NCI-H2029 treated with DMSO at 0.1 percent for 48 hours (cell line): ENCODE measurements at places on chromosomes 12 and 14.

DNA sequence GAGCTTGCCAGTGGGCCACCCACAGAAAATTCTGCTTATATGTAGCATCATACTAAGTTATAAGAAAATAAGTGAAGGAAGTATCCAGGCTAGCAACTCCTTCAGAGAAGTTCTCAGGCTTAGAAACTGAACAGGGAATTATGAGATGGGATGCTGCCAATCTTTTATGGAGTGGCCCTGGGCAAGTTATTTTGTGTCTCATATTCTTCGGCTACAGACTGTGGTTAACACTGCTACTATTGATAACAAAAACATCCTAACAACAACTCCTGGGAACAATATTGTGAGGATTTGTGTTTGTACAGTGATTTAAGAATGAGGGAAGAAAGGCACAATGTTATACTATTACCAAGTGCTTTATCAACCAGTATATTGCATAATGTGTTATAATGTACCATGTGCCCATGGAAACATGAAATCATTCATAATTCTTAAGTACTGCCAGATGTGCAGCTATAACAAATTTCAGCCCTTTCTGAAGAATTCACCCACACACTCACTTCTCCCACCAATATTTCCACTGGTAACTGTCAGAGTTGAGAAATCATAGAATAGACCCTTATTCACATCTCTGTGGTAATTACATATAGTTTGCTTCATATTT is 113.3 kb upstream of the SOX5 start:
- no peak for DNase-seq

GRCh38 chr12:68319988-68320623 is 12.1 kb downstream of the MDM1 start:
- no peak for DNase-seq

DNA sequence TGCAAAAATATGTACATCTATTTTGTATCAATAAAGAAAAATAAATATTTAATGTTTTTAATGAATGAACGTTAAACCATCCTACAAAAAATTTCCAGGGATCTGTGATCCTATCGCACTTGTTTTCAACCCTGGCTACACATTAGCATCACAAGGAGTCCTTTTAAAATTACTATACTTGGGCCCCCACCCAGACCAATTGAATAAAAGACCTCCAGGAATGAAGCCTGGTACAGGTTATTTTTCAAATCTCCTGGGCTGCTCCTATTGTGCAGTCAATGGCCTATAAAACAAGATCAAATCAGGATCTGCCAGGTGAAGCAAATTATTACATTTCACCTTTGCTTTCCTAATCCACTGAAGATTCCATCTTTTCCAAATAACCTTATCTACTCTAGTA is 33.4 kb upstream of the GXYLT1 start:
- no peak for DNase-seq

- DNase-seq, result no peak
These were observed 359.4 kb downstream of the TMEM121 start for GRCh38 chr14:105885561-105886320.

GRCh38 chr12:105862163-105862821 is 276.5 kb downstream of the NUAK1 start:
- DNase-seq, result no peak

GRCh38 chr12:15728118-15728598 is 61.0 kb downstream of the EPS8 start:
- no peak for DNase-seq

DNA sequence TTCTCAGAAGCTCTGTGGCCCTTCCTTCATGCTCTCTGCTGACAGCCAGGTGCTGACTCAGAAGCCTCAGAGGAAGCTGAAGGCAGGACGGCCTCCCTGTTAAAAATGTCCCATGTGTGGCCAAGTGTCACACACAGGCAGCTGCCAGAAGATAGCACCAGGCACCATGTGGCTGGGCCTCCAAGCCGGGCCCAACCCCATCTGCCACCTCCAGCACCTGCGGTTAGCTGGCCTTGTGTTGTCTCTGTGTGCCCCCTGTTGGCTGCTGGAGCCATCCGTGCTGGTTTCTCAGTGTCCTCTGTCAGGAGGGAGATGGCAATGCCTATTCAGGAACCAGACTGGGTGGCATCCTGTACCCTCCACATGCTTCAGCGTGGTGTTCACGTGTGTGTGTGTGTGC is 63.2 kb downstream of the TSPAN11 start:
- DNase-seq, result peak; percentile 14

DNA sequence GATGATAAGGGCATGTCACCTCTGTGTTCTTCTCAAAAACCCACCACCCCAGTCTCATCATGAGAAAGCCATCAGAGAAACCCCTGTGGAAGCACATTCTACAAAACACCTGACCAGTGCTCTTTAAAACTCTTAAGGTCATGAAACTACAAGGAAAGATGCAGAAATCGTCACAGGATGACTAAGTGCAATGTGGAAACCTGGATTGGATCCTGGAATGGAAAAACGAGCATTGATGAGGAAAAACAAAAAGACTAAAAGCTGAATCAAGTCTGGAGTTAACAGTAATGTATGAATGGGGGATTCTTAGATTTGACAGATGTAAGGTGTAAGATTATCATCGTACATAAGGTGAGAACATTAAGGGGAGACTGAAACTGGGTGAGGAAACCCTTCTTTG is 211.0 kb downstream of the TBX5 start:
- DNase-seq, result no peak

DNA sequence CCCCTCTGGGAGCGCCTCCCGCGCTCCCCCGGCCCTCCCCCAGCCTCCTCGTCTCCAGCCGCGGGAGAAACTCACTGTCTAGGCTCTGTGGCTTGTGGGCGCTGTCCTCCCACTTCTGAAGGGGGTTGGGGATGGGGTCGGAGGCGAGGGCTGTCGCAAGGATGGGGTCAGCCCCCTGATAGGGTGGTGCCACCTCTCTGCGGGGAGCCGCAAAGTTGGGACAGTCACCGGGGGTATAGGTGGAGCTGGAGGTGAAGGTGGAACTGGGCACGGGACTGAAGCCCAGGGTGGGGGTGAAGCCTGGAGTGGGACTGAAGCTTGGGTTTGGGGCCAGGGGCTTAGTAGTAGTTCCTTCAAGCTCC is 12.2 kb downstream of the TNFRSF1A start:
- DNase-seq, result no peak

DNA sequence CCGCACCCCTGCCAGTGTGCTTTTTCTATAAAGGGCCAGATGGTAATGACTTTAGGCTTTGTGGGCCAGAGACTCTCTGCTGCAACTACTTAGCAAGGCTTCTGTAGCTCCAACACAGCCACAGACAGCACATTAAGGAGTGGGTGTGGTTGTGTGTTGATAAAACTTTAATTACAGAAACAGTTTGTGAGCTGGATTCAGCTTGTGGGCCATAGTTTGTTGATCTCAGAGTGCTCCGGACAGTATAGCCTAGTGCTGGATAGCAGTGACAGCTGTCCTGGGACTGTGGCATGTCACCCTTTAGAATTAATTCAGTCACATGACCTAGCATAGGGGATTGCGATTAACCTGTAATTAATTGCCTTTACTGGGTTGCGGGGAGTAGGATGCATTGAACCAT is 109.7 kb downstream of the ZNF664 start:
- DNase-seq, result no peak

- no peak for DNase-seq
These were observed 111.6 kb downstream of the PRICKLE1 start for GRCh38 chr12:42477941-42478340.

DNA sequence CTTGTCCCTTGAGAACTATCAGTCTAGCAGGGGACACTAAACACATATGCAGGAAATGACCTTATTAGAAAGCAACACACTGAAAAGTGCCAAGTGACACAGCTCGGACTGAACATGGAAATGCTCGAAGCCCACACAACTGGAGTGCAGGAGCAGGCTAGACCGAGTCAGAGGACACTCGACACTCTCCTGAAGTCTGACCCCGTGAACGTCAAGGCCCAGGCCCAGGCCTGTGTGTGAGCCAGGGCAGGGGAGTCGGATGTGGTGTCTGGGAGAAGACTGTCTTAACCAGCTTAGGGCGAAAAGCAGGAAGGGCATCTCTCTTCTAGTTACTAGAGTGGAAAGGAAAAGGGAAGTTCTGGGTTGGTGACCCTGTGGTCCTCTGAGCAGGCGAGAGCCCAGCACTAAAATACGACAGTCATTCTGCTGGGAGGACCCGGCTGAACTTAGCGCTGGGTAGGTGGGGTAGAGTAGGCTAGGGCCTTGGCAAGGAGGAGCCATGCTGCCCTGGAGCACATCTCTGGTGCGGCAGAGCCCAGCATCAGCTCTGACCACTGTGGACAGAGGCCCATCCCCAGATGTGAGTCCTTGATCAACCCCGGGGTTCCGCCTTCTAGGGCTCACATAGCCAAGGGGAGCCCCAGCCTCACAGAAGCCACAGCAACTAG is 93.0 kb downstream of the NTF3 start:
- DNase-seq, result no peak

GRCh38 chr12:82912406-82912805 is 225.7 kb downstream of the TMTC2 start:
- DNase-seq, result no peak

DNA sequence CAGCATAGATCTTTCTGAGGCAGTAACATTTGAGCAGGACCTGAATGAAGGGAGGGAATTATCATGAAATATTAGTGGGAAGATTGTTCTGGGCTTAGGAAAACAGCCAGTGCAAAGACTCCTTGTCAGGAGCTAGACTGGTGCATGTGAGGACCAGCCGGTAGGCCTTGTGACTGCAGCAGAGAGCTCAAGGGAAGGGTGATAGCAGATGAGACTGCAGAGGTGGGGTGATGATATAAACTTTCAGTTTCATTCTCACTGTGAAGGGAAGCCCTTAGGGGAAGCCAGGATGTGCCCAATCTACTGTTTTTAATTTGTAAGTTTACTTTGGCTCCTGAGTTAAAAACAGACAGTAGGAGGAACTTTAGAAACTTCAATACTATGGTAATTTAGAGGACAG is 12.4 kb downstream of the IL22 start:
- no peak for DNase-seq

DNA sequence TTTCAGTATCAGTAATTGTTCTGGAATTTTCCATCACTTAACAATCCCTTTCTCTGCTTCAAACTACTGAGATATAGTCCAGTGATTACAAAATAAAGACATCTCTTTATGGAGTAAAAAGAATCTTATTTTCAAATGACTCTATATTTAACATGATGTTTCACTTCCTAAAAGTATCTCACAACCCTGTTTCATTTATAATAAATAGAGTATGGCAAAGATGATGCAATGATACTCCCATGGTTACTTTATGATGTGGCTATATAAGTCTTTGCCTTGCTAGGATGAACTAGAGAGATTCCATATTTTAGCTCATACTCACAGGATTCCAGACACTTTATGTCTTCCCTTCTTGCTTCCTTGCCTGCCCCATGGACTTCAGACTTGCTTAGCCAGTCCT is 953.5 kb upstream of the MDGA2 start:
- DNase-seq, result no peak

DNA sequence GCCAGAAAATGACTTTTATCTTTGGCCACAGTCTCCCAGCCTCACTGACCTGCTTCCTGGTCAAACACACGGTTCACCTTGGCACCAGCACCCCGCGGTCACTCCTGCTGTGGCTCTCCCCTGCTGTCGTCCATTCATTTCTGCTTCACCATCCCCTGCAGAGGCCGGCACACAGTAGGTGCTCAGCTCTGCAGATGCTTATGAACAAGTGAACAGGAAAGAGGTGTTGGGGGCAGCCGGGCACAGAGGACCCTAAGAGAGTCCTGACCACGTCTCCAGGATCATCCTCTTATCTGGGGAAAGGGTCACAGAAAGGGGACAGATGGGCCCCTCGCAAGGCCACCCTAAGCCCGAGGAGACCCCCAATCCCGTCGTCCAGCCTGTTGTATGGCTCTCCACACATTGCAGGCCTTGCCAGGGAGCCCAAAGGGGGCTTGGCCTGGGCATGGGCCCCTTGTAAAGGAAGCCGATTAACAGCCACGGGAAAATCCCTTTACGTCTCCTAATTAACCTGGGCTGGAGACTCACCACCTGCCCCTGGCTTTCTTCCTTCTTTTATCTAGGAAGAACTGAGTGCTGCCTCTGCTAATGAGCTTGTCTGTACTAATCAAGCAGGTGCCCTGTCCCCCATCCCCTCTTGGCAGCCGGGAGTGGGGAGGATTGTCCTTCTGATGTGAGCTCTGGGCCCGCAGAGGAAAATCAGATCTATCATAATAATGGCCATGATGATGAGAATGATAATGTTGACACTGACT is 119.2 kb downstream of the AACS start:
- no peak for DNase-seq

DNA sequence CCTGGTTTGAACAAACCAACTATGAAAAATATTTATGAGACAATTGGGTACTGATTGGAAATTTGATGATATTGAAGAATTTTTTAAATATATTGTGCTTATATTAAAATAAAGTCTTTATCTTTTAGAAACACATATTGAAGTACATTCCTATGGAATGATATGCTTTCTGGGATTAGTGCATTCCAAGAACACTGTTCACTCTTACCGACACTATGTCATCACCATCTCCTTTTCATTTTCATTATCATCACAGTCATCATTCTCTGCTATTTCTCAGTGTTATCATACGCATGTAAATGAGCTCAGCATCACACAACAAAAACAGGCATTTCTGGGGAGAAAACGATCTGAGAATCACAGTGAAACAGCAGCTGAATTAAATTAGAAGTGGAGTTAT is 513.3 kb upstream of the CCDC196 start:
- no peak for DNase-seq

- DNase-seq, result peak; percentile 64
These were observed 10.6 kb downstream of the METAP2 start for GRCh38 chr12:95484524-95484923.

DNA sequence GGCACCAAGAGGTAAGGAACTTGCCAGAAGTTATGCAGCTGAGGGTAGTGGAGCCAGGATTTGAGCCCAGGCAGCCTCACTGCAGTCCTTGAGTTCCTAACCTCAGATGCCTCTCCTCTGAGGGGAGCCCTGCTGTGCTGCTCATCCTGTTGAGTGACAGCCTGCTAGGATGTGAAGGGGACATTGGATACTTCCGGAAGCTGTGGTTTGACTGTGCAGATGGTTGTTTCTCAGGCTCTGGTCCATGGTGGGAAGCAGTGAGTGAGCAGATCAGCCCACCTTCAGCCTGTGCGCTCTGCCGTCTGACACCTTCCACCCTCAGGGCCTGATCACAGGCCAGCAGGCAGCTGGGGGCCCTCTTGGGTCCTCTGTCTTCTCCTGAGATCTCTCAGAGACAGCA is 253.2 kb downstream of the CACNA1C start:
- no peak for DNase-seq

DNA sequence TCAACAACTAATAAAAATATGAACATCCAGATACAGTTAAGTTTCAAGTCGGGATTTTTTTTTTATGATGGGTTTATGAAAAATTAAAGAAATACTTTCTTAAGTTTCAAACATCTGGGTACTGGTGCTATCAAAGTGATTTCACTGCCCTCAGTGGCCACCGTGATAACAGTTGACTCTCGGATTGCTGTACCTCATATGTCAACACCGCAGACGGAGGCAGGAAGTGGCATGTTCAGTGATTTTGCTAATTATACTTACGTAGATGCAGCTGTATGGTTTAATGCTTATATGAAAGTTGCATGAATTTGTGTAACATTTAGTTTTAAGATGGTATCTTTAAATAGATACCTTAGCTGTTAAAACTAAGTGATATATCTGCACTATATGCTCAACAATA is 20.8 kb upstream of the FBLN5 start:
- no peak for DNase-seq

- DNase-seq, result no peak
These were observed 61.1 kb downstream of the RPS6KA5 start for GRCh38 chr14:90999299-90999698.
